ENCODE measurements at places on chromosomes 5 and 9.

GRCh38 chr5:5373351-5373989 is 49.0 kb upstream of the ICE1 start:
- DNase-seq: no peak

DNA sequence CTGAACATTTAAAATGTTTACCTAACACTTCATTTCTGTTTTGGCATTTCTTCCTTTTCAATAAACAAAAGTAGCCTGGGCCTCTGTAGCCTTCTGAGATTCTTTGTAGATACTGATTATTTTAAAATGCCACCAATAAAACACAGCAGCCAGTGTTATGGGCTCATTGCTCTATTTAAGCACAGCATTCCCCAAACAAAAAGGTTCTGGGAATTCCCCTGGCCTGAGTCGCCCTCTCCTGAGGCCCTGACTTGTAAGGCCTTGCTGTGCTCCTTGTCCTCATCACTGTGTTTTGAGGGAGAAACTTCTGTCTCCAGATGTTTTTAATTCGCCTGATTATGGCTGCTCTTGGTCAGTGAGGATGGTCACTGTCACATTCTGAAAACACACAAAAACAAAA is 33.0 kb upstream of the CTXN3 start:
- no peak for DNase-seq

- no peak for DNase-seq
Measured at GRCh38 chr9:12516031-12516430, 177.2 kb upstream of the TYRP1 start.

DNA sequence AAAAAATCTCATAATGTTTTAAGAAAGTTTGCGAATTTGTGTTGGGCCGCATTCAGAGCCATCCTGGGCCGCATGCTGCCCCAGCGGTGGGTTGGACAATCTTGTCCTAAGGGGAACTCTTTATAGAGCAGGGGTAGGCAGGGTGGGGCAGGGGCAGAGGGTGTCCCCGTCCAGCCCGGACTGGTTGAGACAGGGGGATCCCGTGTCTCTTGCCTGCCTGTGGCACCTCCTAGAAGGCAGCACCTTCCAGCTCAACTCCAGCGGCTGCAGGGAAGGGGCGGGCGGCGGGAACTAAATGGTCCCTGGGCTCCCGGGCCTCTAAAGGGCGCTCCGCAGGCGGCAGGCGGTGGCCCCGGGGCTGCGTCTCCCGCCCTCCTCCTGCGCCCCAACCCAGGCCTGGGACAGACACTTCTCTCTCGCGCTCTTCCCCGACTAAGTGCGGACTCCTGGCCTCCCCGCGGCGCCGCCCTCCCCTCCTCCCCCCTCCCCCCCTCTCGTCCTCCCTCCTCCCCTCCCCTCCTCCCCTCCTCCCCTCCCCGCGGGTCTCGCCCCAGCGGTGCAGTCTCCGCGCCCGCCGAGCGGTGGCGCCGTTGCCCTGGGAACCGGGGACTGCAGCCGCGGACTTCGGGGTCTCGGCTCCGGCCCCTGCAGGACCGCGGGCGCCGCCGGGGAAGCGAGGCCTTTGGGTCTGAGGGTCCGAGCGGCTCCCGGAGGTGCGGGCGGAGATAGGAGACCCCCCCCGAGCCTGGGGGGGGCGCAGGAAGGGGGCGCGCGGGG is 132.6 kb downstream of the MRPL36 start:
- no peak for DNase-seq

DNA sequence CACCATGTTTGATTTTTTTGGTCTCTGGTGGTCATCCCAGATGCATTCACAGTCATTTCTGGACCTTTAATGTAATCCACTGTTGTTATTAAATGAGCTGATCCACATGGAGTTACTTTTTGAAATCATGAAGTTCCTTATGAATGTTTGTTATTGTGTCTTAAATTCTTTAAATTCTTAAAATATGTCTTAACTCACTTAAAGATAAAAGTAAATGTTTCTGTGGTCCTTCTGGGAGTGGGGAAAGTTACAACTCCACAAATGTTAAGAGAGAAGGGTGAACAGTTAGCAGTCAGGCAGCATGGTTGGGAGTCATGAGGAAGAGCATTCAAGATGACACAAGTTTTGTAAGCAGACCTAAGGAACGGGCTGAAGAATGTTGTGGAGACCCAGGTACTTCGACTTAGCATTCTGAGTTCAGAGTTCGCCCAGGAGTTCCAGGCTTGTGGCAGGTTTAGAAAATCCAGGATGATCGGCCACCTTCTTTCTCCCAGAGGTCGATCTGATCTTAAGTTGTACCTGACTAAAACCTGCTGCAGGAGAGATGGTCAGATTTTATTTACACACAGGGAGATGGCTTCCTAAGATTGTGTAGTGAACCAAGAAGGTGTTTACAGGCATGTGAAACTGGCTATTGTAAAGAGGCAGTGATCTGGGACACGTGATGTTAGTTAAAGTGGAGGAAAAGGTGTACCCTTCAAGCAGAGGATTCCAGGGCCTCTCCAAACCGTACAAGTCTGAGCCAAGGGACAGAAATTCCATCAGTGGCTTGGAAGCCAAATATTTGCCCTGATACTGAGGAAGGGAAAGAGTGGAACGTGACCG is 17.2 kb downstream of the SLC1A1 start:
- no peak for DNase-seq

DNA sequence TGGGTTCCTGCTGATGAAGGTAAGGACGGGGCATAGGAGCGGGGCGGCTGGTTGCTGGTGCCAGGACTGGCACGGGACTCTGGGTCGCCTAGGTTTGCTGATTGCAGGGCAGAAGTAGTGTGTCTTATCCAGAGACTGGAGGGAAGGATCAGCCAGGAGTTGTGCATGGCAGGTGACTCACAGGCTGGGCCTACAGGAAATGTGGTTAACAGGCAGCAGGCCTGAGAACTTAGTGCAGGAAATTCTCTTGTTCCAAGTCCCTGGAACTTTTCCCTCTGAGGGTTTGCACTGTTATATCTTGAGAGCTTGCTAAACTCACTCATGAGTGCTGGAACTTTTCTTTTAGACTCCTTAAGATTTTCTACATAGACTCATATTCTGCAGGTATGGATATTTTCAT is 95.1 kb downstream of the ANXA2R start:
- DNase-seq: no peak

GRCh38 chr5:139749242-139749641 is 46.4 kb upstream of the PSD2 start:
- DNase-seq: no peak

DNA sequence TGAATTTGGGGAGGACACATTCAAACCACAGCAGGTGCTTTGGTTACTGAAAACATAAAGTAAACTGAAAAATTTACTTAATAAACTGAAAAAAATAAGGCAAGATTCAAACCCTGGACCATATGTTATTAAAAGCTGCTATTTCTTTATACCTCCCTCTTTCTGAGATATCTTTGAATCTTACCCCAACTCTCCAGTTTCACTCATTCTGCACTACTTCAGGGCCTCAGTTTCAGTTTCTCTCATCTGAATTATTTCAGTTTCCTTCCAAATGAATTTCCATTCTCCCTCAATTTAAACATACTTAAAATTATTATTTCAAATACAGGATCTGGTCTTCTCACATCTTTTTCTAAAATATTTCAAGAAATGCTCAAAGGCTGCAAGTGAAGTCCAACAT is 4.9 kb upstream of the OXCT1 start:
- no peak for DNase-seq

DNA sequence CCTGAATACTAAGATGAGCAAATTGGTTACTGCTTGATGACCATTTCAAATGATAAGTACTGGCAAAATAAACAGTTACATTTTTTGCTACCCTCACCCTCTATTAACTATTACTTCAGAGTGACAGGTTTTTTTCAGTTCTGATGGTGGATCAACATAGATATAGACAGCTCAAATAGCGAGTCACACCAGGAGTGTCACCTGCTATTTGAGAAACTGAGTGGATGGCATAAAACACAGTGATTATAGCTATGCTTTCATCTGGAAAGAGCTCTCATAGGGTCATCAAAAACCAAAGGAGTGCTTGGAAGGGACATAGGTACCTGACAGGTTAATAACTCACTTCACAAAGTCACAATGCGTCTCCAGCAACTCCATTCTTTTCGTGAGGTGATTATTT is 244.5 kb upstream of the C9orf72 start:
- DNase-seq: no peak

DNA sequence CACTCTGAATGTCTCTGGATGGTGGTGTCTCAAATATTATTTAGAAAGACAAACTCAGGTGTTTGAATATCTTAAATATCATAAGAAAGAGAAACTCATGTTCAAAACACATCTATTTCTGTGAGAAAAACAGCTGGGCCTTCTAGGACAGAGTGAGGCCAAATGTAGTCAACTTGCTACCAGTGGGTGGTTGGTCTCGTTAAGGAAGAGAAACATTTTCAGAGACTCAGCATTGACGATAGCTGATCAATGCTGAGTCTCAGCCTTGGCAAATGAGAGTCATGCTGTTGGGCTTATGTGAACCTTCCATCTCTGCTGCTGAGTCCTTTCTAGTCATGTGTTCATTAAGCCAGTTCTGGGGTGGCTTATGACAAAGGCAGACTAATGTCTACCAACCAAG is 418.0 kb downstream of the CETN3 start:
- DNase-seq: no peak

- DNase-seq: no peak
Measured at GRCh38 chr5:74903165-74903787, 37.1 kb upstream of the FAM169A start.

GRCh38 chr9:123465304-123465703 is 109.3 kb downstream of the CRB2 start:
- DNase-seq: no peak

- DNase-seq: no peak
Measured at GRCh38 chr9:115629879-115630840, 512.2 kb upstream of the TNC start.

DNA sequence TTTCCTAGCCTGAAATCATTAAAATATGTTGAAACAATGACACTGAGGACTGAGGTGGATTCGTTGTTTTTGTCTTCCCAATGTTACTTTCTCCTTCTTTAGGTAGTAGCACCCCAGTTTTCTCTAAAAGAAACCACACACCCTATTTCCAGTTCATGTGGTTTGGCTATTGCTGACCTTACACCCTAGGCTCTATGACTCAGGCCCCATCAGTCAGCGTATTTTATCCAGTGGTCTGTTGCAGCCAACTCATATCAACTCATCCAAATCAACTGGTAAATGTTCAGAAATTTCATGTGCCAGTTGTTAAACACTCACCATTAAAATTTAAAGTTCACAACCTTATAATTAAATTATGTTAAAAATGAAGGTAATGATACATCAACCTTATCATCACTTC is 44.6 kb upstream of the NFIB start:
- no peak for DNase-seq

GRCh38 chr9:37340961-37341360 is 81.5 kb upstream of the GRHPR start:
- no peak for DNase-seq

DNA sequence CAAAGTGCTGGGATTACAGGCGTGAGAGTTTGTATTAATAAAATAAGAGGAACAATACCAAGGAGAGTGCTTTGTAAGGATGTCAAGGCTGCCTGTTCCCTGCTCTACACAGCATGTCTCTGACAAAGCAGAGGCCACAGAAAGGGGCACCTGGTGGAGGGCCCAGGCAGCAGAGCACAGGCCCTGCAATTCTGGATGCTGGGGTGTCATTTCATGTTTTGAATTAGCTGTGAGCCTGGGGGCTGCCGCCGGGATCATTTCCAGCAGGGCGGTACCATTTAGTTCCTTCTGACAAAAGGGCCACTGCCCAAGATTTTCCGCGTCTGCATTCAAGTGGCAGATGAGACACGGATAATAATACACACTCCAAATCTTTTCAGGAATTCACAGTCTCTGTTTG is 396.9 kb downstream of the GADD45G start:
- no peak for DNase-seq

DNA sequence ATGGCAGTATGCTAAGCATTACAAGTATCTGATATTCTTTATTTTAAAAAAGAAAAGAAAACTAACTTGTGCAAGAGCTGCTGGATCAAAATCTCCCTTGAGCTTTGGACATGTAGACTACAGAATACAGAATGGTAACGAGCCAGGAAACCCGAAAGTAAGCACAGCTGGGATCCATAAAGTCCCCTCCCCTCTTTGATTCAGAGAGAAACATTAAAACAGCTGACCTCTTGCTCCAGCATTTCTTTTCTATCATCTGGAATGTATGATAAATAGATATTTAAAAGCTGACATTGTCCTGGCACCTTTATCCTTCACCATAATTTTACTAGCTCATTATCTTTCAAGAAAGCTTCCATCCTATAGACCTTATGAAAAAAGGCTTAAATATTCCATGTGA is 28.2 kb upstream of the LPAR1 start:
- no peak for DNase-seq

- no peak for DNase-seq
Measured at GRCh38 chr9:34518110-34518616, 4.6 kb downstream of the ENHO start.

- no peak for DNase-seq
Measured at GRCh38 chr5:84585218-84585617, 200.5 kb upstream of the EDIL3 start.

- no peak for DNase-seq
Measured at GRCh38 chr9:132788378-132788777, 89.7 kb downstream of the AK8 start.

GRCh38 chr5:171162596-171162995 is 146.5 kb upstream of the TLX3 start:
- DNase-seq: no peak

- no peak for DNase-seq
Measured at GRCh38 chr5:136130581-136130980, 2.1 kb upstream of the SMAD5 start.

DNA sequence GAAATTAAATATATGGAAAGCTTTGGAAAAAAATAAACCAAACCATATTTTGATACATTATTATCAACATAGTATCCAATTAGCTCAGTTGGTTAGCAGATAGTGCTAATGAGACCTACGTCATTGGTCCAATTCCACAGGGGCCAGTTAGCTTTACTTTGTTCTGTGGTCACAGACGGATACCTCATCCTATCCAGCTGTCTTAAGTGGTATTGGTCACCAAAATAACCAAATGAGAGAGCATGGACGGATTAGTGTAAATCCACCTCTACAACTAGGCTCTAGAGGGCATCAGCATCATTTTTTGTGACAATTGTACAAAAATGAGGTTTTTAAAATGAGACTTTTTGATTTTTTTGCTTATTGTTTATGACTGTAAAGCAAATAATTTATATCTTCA is 364.2 kb downstream of the KIAA0825 start:
- no peak for DNase-seq

- DNase-seq: no peak
Measured at GRCh38 chr5:1414311-1415058, 30.8 kb downstream of the SLC6A3 start.

All from stimulated activated CD8-positive, alpha-beta memory T cell treated with anti-CD3 and anti-CD28 coated beads, Interleukin-12 subunit alpha, Interleukin-12 subunit beta, amount 100 ng/mL, for 1 hour (primary cell).